ENCODE measurements at places on chromosomes 13 and 19. TPM values are rescaled to one million over a fixed set of nuclear protein-coding genes. Genes with fewer than 3 reads are reported as not detected.

The TJP3 gene
- total RNA-seq = not detected

The HMG20B gene
- total RNA-seq = 78.4 TPM

The DENND1C gene
- total RNA-seq = not detected

The INSL3 gene
- total RNA-seq = not detected

The FBXO17 gene
- total RNA-seq = 14.8 TPM

The S1PR2 gene
- total RNA-seq = 2.0 TPM

The ZNF738 gene
- 4.1 TPM for total RNA-seq

The DHX34 gene
- total RNA-seq = 8.9 TPM

The SBK2 gene
- total RNA-seq = not detected

The LILRB5 gene
- total RNA-seq = not detected

The ATP8B3 gene
- total RNA-seq = 1.2 TPM

The CGB2 gene
- 0.19 TPM for total RNA-seq

All from endothelial cell of coronary artery (primary cell).